ENCODE measurements at places on chromosomes 4 and X.

GRCh38 chrX:145532176-145532780 is 285.0 kb downstream of the SPANXN1 start:
- DNase-seq: no peak

DNA sequence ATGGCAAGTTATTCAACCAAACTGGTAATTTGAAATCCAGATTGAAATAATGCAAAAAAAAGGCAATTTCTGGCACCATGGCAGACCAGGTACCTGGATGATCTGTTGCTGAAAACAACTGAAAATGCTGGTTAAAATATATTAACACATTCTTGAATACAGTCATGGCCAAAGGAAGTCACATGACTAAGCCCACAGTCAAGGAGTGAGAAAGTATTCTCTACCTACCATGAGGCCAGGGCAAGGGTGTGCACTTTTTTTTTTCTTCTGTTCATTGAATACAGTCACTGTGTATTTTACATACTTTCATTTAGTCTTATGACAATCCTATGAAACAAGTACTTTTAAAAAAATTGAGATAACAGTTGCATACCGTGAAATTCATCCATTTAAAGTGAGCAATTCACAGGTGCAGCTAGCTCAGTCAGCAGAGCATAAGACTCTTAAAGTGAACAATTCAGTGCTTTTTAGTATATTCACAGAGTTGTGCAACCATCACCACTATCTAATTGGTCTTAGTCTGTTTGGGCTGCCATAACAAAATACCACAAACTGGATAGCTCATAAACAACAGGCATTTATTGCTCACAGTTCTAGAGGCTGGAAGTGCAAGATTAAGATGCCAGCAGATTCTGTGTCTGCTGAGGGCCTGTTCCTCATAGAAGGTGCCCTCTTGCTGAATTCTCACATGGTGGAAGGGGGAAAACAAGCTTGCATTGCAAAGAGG is 4.8 kb upstream of the MPP1 start:
- no peak for DNase-seq

DNA sequence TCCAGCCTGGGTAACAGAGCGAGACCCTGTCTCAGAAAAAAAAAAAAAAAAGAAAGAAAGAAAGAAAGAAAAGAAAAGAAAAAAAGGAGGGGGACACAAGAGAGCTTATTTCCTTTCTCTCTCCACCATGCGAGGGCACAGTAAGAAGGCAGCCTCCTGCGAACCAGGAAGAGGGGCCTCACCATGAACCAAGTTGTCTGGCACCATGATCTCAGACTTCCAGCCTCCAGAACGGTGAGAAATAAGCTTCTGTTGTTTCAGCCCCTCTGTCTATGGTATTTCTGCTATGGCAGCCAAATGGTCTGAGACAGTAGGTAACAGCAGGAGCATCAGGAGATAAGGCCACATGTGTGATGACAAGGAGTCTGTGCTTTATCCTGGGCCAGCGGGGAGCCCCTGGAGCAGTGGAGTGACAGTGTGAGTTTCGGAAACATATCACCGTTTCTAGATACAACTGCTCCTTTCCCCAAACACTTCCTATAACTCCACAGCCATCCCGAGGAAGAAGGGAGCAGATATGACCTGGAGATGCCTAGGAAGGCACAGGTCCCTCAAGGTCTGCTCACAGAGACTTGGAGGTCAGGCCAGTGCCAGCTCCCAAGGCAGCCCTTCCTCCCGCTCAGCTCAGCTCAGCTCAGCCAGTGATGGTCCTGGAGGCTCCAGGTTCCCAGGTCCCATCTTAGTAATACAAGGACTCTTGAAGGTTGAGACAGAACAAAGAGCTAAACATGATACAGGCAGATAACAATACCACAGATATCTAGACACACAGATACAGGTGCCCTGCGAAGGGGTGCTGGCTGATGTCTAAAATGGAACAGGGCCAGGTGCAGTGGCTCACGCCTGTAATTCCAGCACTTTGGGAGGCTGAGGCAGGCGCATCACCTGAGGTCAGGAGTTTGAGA is 17.7 kb downstream of the JAKMIP1 start:
- no peak for DNase-seq

DNA sequence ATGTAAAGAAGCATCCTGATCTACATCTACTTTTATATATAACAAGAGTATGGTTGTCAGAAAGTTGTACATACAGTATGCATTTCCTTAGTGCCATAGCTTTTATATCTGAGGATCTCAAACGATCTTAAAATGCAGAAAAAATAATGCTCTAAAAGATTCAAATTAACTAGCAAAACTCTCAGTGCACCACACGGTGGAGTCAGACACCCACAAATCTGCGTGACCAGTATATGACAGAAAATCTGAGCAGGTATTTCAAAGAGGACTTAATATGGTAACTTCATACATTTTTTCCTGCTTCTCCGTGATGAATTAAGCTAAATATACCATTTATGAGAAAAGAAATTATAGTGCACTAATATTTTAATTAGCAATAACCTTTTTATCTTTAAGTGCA is 803.0 kb downstream of the DMD start:
- DNase-seq: no peak

DNA sequence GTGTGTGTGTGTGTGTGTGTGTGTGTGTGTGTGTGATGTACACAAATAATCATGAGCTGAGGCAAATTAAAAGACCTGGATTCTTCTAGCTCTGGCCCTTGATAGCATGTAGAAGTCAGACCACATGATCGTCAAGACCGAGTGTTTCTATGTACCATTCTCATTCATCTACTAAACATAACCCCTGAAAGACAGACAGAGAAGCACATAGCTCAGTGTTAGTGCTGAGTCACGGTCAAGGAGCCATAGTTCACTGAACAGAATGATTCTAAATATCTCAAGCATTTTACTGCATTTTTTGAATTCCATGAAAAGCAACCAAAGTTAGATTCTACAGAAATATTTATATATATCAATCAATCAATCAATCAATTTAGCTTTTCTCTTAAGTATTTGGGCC is 412.3 kb upstream of the CXorf51A start:
- no peak for DNase-seq

DNA sequence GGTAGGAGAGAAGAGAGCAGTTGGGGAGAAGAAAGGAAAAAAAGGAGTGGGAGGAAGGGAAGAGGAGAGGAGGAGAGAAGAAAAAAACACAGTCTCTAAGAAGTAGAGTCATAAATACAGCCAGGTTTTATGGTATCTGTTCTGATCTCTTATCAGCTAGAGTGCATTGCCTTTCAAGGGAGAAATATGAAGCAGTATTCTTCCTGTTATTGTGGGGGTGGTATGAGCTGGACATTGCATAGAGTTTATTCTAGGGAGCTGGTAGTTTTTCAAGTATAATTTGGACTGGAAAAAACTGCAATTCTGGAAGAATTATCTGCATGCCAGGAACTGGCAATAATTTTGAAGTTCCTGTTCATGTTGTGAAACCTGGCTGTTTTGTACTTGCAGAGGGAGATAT is 54.9 kb upstream of the TAB3 start:
- DNase-seq: no peak

DNA sequence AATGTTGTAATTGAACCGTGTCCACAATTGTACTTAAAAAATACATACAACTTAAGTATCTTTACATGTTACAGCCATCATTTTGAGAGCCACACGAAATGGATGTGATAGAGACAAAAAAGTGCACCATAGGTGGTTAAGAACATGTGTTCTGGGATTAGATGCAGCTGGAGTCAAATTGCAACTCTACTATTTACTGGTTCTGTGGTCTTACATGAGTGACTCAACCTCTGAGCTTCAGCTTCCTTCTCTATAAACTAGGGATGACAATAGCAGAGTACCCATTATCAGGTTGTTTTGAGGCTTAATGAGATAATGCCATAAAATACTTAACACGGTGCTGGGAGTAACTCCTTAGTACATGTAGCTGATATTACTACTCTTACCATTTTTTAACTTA is 130.4 kb downstream of the IDS start:
- DNase-seq: no peak

DNA sequence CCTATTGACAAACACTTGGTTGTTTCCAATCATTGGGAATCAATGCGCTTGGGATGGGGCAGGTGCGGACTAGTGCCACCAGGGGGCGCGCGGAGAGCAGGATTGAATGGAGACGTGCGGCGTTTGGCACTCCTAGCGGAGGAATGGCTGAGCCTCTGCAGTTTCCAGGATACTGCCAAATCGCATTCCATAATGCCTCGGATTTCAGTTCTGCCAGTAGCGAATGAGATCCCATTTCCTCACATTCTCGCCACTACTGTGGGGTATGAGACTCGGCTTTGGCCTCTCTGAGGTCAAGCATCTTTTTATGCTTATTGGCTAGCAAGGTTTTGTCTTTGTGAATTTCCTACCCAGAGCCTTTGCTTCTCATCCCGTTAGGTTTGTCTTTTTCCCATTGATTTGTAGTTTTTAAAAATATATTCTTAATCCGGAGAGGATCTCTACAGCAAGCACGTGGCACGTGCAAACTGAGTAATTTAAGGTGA is 28.7 kb downstream of the CLDN34 start:
- no peak for DNase-seq

DNA sequence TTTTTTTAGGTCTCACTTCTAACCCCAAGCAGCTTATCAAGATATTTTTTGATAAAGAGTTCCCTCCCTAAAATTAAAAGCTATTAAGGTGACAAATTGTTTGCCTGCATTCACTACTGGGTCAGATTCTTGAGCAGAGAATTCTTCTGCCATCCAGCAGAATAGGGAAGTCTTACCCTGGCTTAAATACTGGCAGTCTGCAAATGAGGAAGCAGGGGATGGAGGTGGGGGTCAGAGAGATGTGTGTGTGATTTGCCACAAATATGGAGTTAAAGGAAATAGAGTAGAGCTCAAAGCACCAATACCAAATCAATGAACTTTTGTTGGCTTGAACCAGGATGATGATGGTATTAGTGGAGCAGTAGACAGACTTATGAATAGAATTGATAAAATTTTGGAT is 122.2 kb downstream of the ANXA5 start:
- no peak for DNase-seq

- no peak for DNase-seq
Measured at GRCh38 chr4:80058740-80059139, 14.3 kb downstream of the ANTXR2 start.

- no peak for DNase-seq
Measured at GRCh38 chr4:40912460-40913184, 162.9 kb downstream of the NSUN7 start.

DNA sequence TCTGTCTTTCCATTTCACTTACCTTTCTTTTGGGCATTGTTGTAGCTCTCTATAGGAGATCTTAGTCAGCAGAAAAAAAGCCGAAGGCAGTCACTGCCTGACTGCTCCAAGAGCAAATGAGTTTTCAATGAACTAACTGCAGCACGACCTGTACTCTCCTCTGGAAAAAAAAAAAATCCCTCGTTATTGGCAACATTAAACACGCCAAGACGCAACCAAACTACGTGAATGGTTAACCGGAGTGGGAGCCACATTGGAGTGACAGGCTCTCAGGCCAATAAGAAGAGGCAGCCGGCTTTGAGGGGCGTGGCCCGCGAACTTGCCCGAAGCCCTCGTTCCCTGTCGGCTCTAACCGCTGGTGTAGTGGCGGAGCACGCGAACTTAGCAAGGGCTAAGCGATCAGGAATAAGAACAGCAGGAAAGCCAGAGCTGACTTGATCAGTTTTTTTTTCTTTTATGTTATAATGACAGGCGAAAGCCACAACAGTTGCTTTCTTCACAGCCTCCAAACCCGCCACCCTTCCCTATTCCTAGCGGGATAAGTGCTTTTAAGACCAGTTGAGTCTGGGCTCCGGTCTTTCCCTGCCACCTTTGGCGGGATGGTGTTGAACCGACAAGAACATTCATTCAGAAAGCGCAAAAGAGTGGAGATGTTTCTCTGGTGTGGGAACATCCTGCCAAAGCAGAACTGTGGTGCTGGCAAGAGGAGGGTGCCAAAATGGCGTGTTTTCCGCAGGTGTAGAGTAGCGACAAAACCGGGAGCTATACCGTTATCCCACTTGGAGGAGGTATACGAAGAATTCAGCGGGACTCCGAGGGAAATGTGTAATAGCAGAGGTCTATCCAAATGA is 80.0 kb downstream of the HMGN5 start:
- peak; percentile 77 for DNase-seq

DNA sequence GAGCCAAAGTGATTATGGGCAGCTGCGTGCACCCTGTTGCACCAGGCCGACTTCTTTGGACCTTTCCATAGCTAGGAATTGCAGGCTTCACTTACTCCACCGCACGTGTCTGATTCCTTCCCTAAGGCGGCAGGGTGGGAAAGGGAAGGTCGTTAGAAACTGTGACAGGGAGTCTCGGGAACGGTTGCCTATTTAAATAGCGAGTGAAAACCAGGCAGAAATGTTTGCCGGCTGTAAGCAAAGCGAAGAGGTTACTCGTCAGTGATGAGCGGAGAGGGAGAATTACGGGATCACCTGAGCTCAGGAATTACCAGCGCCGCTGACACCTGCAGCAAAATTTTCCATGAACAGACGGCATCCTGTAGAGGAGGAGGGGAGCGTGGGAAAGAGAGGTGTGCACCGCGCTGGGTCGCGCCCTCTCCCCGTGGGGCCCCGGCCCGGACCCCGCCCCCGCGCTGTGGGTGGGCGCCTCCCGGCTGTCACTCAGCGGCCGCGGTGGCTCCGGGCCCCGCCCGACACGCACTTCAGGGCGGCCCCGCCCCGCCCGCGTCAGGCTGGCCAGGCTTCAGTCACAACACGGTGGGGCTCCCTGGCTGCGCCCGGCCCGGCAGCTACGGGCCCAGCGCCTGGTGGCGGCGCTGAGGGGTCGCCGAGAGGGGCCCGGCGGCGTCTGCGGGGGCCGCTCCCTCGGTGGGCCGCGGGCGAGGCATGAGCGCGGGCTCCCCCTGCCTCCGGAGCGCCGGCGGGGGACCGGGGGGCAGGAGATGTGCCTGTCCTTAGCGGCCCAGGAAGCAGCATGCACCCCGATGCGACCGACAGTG is at the start of gene SNX25:
Gene SNX25, plus strand, starts transcription at position 568 of the 821 bp plus-strand sequence. Its CDS starts 229 bp downstream, at position 797.
- peak; percentile 58 for DNase-seq

- no peak for DNase-seq
Measured at GRCh38 chrX:40953369-40953768, 131.9 kb upstream of the USP9X start.

- DNase-seq: no peak
Measured at GRCh38 chrX:65643531-65644052, 23.9 kb upstream of the MSN start.

DNA sequence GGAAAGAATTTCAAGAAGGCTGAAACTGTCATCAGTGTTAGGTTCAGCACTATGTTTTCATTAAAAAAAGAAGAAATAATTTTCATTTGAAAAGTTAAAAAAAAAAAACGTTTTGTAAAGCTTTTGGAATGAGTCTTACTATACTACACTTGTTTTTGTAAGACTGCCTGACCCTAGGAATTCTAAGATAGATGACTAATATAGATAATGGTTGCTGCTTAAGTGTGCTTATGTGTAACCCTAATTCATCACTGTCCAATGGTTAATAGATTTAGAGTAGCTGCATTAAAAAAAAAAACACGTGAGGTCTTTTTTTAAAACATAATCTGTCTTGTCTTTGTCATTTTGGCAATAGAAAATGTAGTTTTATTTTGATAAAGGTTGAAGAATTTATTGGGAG is 323.2 kb downstream of the IL1RAPL1 start:
- no peak for DNase-seq

DNA sequence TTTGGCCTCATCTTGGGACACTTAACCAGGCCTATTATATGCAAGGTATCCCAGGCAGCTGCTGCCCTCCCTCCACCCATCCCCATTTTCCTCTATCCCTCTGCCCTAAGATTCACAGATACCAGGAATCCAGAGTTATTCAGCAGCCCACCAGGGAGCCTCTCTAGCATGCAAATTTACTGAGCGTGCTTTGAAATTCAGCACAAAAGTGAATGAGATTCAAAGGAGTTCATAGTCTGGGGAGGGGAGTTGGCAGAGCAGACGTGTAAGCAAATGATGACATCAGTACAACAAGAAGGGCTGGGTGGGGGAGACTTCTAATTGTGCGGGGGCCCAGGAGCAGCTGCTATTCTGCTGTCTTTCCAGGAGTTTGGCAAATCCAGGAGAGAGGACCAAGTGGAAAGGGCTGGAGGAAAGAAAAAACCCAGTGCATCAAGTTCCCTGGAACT is 1.7 kb upstream of the MTM1 start:
- no peak for DNase-seq
